Fibroblast of the conjunctiva (primary cell): ENCODE measurements at places on chromosomes 4 and X.

GRCh38 chr4:98873059-98873458, 55.9 kb downstream of the EIF4E start:
- DNase-seq = no peak

DNA sequence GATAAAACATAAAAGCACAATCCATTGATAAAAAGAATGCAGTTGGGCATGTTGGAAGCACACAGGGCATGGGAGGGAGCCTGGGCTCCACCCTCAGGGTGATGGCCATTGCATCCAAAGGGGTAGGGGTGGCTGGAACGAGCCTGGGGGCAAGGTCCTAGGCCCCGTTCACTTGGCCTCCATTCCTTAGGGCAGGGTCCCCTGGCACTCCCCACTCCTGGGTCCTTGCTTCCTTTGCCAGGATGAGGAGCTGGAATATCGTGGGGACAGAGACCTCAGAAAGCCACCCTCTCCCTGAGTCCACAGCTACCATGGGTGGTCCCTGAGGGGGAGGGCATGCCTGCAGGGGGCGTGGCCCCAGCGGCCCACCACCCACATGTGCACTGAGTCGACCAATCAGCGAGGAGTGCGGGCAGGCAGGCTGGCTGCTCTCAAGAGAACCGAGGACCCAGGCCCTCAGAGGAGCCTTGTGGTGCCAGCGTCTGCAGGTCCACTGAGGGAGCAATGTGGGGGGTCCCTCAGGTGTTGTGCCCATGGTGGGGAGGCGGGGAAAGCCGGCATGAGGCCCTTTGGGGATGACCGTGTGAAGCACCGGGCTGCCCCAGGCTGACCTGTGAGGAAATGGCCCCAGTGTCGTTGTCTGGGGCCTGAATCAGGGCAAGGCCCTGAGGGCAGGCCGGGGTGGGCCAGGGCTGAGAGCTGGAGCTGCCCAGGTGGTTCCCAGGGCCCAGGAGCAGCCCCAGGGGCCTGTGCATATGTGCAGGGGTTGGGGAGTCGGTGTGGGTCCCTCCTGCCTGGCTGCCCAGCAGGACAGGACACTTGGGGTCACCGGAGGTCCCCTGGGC, 78.6 kb upstream of the AMELX start:
- DNase-seq = no peak

- DNase-seq = peak; percentile 50
These were observed 832.7 kb upstream of the INTU start for GRCh38 chr4:126799971-126800574.

- no peak for DNase-seq
These were observed 235.4 kb downstream of the SPRY1 start for GRCh38 chr4:123631786-123632692.

DNA sequence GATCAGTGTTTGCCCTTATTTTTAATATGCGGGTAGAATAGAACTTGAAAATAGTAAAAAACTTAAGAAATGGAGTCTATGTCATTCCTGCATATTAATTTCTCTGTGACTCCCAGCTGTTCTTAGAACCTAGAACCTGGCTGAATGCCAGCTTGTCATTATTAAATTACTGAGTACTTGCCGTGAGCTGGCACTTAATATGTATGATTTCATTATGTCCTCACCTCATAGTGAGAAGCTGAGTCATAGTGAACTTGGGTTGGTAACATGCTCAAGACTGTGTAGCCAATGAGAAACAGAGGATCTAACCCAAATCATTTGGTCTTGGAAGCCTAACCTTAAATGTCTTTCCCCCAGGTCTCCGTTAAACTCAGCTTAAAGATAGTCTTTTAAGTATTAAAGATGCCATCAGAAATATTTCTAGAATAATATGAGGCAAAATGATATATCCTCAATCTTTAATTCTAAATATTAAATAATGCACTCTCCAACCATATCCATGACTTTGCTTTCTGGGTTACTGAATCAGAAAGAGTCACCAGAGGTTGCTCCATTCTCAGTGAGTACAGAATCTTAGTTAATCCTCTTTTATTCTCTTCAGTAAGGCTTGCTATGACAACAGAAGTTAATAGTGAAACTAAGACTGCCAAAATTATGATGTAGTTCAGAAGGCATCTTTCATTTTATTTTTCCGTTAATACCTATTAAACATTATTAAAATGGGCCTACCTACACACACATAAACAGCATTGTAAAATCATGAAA, 58.6 kb upstream of the TLL1 start:
- peak; percentile 9 for DNase-seq

DNA sequence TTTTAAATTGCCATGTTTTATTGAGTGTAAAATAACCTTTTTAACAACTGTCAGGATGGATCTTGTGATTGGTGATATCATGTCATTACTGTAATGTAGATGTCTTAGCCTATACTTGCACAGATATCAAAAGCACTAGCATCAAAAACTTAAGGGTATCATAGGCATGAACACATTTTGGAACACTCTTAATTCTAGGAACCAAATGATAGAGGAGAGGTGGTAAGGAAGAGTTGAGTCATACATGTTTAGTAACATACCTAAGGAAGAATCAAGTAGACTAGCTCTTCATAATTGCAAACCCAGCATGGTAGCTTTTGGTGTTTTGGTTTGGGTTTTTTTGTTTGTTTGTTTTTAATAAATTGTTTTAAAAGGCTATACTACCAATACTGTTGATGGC, 43.4 kb downstream of the SMARCAD1 start:
- DNase-seq = no peak

- peak; percentile 35 for DNase-seq
These were observed 84.6 kb downstream of the RELL1 start for GRCh38 chr4:37601531-37601930.

GRCh38 chrX:151176231-151176750, at the start of gene GPR50:
Gene GPR50 (plus strand): TSS chrX:151176584. CDS start chrX:151176722, 138 bp downstream.
- DNase-seq = no peak
